ENCODE measurements at places on chromosomes 7 and 10.
A peak's percentile ranks its signal among the peaks of the same experiment; 100 is the strongest.

- DNase-seq = no peak
Measured at GRCh38 chr10:120741396-120741795, 109.8 kb upstream of the WDR11 start.

- DNase-seq = no peak
Measured at GRCh38 chr7:84714765-84715164, 472.1 kb downstream of the SEMA3D start.

GRCh38 chr7:75850235-75850634 is 28.6 kb upstream of the RHBDD2 start:
- no peak for DNase-seq

- no peak for DNase-seq
Measured at GRCh38 chr10:113225364-113225763, 275.3 kb downstream of the TCF7L2 start.

GRCh38 chr7:7816084-7816483 is 97.7 kb upstream of the RPA3 start:
- no peak for DNase-seq

GRCh38 chr7:66627881-66628360 is 760 bp upstream of the KCTD7 start:
- DNase-seq = no peak

- no peak for DNase-seq
Measured at GRCh38 chr7:54879776-54880175, 120.8 kb upstream of the SEC61G start.

DNA sequence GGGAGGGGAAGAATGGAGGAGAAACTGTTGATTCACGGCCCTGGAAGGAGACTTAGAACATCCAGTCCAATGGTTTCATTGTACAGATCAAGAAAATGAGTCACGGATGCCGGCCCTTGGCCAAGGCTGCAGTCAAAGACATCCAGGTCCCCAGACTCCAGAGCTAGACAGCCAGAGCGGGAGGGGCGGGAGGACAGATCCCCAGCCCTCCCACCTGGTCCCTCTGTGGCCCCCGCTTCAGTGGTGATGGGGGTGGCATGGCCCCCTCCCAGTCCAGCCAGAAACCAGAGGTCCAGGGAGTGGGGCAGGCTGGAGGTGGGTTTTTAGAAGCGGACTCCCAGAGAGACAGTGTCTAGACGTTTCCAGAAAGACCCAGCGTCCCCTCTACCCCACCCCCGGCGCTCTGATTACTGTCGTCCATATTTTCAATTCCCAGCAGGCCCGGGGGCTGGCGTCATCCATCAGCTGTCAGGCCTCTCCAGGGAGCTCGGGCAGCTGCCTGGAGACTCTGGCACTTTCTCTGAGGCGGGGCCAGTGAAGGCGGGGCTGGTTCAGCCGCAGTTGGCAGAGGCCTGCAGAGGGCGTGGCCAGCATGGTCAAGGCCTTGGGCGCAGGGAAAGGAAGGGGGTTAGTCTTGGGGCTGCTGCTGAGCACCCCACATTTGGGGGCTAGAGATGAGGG is 8.0 kb upstream of the HSPB1 start:
- peak; percentile 95 for DNase-seq

Measured in heart left ventricle (tissue), 16 donors.